Gastroesophageal sphincter (tissue), 4 donors: ENCODE measurements at places on chromosomes 3 and 15. TPM values are rescaled to one million over a fixed set of nuclear protein-coding genes. Genes with fewer than 3 reads are reported as not detected.

CLASP2 gene
- total RNA-seq = 45.3 TPM

CLDN18 gene
- not detected for total RNA-seq

IL17RB gene
- total RNA-seq = 0.31 TPM

FBXL22 gene
- 56.3 TPM for total RNA-seq

RBMS3 gene
- total RNA-seq = 72.3 TPM

CCR3 gene
- not detected for total RNA-seq

- ATAC-seq = no peak
These were observed 205.9 kb upstream of the MDFIC2 start for GRCh38 chr3:70518356-70518755.

DNA sequence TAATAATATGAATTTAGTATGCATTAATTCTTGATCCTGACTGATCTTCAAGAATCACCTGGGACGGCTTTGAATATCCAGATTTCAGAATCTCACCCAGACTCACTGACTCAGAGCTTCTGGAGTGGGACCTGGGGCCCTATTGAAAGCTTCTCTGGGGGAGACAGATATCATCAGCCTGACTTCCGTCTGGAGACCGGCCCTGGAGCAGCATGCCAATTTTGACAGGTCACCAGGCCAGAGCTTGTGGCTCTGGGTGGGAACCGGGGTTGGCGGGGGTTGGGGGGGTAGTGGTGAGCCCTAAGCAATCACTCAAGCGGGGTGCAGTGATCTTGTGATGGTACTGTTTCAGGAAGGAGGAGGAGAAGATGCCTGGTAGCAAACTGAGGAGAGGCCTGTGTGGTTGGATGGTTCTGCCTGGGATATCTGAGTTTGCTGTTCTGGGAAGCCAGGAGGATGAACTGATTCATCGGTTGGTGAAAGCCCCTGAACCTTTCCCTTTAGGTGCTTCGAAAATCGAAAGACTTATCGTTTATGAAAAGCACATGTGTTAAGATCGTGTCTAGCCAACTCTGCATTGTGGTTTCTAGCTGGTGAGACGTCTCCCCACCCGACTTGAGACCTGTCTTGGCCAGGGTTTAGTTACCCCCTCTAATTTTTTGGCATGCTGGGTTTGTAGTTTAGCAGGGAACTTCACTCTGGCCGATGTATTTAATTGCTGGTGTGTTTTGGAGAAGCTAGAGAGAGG lies 263.9 kb upstream of the C2CD4B start:
- no peak for ATAC-seq

GRCh38 chr15:74725225-74725774 lies at the start of gene CYP1A1:
TSS of gene CYP1A1 (minus strand) at chr15:74725528. CDS start at chr15:74723097, 2,431 bp downstream.
- peak; percentile 41 for ATAC-seq

GRCh38 chr15:101031213-101031612 lies 112.1 kb downstream of the LRRK1 start:
- ATAC-seq = no peak

DNA sequence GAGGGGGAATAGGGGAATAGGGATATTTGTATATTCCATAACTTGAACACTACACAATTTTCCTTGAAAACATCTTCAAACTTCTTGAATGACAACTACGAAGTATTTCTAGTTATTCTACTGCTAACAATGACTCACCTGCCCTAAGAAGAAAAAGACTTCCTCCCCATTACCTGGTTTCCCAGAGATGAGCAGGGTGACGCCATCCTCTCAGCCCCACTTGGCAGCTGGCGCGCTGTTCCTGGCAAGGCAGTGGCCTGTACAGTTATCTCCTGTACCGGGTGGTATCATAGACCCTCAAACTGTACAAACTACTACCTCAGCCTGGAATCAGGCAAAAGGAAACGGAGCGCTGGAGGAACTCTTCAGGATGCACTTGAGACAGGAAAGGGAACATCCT lies 10.4 kb downstream of the WDR82 start:
- ATAC-seq = no peak

DNA sequence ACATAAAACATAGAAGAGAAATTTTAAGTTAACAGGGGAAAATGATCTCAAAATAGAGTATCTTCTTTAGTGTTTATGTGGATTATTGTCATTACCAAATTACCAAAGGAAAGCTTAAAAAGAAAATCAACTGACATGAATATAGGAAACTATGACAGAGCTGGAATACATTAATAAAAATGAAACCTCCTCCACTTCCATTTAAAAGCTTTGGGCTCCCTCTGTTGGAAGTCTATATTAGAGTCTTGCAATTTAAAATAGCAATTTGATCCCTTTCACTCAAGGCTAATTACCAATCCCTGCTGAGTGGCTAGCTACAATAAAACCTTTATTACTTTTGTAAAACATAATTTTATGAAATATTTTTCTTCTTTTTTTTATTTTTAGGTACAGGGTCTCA lies 61.4 kb upstream of the IMPG2 start:
- no peak for ATAC-seq

DNA sequence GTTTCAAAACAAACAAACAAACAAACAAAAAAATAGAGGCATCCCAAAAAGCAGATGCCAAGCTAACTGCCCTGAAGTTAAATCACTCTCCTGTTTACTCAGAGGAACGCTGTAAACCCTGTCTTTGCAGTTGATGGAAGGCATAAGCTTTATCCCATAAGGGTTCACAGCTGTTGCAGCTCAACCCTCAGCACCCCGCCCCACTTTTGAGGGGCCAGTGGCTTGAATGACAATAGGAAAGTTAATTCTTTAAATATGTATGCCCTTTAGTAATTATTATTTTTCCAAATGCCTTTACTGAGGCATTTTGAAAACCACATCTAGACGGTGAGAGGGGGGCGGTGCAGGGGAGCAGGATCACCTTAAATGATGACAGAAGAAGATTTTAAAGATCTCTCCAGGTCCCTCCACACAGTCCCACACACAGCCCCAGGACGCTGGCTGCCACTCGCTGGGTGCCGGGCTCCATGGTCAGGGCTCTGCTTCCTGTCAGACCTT lies 272.1 kb downstream of the FAM43A start:
- ATAC-seq = no peak

GRCh38 chr15:52069559-52069958 lies 43.0 kb downstream of the BCL2L10 start:
- ATAC-seq = no peak

- ATAC-seq = no peak
These were observed 6.2 kb downstream of the TNIK start for GRCh38 chr3:171454041-171454440.

DNA sequence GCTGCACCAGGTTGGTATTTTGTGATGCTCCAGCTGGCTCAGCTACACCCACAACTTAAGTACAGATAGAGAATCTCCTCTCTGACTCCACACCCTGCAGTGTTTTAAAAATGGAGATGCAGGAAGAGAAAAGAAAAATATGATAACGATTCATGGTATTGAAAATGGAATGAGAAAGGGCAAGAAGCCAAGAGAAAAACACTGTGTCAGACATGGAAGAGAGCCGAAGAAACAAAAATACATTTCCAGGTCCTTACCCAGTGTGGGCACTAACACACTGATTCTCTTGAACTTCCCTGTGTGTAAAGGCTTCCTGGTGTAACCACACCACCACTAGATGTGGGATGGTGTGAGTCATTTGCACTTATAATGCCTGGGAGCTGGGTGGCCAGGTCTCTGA lies 93.1 kb downstream of the GMPS start:
- no peak for ATAC-seq

GRCh38 chr3:151639418-151639740 lies 94.3 kb upstream of the AADACL2 start:
- no peak for ATAC-seq

GRCh38 chr3:64825404-64826120 lies 137.8 kb upstream of the ADAMTS9 start:
- no peak for ATAC-seq

DNA sequence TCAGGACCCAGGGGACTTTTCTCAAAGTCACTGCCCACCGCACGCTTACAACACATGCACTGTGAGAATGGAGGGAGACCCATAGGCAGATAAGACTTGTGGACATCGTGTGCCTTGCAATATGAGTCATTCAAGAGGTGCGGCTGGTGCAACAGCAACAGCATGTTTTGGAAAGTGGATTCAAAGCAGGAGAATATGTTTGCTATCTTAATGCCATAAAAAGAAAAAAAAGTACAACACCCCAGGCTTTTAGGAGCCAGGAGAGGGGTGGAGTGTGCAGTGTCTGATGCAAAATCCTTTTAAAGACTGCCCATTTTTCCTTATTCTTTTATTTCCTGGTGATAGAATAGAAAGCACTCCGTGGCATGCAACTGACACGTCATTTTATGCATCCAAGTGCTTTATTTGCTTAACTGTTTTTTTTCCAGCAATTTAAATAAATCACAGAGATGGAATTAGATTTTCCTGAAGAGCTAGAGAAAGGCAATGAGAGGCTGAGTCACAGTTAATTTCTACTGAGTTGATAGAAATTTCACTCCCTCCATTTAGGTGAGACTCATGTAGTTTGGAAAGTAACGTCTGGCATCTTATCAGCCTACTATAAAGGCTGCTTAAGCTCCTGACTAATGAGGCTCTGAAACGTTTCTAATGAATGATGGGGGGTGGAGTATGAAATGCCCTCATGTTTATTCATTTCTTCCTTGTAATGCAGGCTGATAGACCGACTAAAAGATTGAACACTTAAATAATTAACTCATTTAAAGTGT lies 96.4 kb downstream of the NSUN3 start:
- no peak for ATAC-seq

- peak; percentile 64 for ATAC-seq
These were observed 294.0 kb upstream of the ATP10A start for GRCh38 chr15:26157081-26157480.

DNA sequence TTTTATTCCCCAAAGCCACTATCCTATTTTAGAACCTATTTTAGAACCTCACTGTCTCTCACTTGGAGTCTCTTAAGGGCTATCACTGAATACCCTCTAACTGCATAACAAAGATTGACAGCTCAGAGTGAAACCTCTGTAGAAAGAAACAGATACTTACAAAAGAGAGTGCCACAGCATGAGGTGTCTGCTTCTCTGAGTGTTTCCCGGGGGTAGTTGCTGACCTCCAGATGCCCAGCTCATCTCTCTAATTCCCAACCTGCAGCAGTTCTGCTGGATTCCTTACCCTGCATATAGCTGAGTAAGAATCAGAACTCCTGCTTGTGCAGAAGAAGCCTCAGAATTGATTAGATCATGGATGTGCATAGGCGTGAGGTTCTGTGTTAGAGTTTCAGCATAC lies 34.5 kb downstream of the P3H2 start:
- no peak for ATAC-seq

DNA sequence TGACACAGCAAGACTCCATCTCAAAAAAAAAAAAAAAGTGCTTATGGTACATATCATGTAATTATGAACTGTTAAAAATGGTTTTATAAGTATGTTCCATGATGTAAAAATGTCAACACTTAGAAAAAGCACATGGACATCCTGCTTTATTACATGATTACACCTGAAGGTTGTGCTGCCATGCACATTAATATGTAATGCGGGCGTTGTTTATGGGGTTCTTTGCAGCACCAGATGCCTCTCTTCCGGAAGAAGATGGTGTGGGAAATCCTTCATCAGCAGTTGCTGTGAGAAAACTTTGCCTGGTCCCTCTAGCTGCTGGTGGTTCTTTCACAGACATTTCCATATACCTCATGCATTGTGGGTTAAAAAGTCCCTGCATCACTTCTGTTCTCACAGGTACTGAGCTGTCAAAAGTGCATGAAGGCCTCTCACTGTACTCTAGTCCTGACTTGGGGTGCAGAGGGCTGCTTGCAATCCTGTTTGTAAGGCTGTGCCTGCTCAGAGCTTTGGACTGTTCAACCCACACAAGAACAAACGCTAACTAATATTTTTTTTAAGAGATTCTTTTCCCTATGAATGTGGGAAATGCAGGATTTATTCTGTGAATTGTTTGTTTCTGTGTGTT lies 43.6 kb downstream of the SENP2 start:
- no peak for ATAC-seq

DNA sequence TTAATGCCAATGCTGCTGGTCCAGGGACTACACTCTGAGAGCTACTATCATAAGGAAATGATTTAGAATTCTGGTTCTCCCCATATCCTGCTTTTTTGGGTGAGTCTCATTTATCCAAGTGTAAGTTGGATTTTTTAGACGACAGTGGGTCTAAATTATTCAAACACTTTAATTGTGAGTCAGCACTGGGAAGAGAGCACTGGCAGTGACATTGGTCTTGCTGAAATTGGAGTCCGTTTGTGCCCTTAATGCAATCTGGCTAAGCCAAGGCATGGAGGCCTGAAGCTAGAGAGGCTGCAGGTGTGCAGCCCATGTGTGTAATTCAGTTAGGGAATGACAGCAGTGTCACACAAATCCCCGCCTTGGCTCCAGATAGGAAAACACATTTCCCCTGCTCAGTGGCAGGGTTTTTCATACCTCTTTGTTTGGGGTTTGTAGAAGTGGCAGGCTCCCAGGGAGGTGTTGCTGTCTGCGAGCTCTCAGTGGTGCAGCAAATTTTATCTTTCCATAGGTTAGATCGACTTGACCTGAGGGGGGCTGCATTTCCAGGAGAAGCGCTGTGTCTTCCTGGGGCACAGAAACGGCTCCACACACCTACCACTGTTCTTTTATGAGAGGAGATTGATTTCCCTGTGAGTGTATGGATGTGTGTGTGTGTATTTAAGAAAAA lies 197.7 kb downstream of the CD47 start:
- ATAC-seq = no peak

DNA sequence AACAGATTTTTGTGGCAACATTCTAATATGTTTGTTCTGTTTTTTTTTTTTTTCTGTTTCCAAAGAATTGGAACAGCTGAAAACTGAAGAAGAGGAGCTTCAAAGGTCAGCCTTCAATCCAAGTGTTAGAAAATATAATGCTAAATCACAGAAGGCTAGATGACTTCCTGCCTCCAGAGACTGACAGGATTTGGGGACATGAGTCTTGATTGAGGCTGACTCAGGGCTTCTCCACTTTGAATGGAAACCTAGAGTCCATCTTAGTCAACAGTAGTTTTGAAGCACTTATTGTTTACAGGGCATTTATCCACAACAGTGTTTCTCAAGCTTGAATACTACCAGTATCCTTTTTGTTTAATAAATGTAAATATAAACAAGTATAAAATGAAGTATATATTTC lies 44.5 kb upstream of the RAD51 start:
- ATAC-seq = no peak

DNA sequence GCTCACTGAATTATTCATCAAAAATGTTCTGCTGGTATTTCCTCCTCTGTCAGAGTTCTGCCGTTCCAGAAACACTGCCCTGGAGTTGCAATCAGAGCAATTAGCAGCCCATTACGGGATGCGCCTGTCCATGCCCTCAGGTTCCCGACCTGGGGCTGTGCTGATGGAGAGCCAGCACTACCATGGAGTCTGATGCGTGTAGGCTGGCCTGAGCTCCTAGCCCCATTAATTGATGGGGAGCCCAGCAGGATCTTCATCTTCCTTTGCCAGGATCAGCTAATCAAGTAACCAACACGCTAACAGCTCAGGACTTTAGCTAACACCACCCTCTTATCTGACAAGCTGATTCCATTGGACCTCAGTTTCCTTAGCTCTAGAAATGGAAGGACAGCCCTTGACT lies 164.2 kb downstream of the ABHD5 start:
- no peak for ATAC-seq

- ATAC-seq = no peak
These were observed 62.9 kb upstream of the NR2E3 start for GRCh38 chr15:71747128-71748083.

DNA sequence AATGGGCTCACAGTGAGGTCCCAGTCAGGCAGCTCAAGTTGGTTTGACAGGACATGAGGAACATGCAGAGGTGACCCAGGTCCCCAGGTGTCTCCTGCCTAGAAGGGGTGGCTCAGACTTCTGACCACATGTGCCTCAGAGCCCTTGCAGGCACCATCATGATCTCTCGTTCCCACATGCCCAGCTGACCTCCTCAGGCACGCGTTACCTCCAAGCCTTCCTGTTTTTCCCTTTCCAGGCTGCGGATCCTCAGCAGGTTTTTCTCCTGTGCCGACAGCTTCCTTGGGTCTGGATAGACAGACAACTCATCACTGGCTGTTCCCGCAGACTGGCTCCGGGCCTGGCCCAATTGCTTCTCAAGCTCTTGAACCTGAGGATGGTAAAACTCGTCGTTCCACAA lies 30.4 kb downstream of the CCDC13 start:
- ATAC-seq = no peak
